Stimulated activated effector memory CD8-positive, alpha-beta T cell treated with anti-CD3 and anti-CD28 coated beads, Interleukin-12 subunit alpha, Interleukin-12 subunit beta, amount 100 ng/mL, for 72 hours (primary cell): ENCODE measurements at places on chromosomes 3 and 15.

DNA sequence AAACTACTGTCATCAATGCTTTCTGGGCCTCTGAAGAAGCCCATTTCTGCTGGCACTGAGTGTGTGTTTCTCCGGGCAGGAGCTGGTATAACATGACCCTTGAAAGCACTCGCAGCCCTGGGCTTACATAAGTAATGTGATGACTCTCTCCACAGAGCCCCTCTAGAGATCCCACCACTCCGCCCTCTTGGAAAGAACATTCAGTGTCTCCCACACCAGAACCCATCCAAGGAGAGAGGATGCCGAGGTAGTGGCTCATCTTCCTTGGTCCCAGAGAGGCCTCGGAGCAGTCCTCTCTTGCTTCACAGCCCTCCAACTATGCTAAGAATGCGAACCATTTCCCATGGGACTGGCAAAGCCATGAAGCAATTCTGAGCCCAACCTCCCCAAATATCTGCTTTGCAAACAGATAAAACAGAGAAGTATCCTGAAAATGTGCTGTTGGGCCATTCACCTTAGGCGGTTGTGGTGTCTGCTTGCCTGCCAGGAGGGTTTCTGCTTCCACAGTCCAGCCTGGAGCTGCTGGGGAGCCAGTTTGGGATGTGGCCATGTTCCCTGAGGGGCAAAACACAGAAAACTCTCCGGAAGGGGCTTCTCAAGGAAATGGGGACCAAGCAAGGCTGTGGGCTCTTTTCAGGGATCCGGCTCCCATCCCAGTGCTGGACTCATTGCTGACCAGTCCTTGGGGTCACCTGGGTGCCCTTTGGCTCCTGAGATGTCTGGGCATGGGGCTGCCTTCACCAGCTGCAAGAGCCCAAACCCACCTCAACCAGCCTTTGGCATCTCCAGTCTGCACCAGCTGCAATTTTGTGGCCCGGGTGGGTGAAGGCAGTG is 47.3 kb downstream of the AMOTL2 start:
- DNase-seq: no peak

DNA sequence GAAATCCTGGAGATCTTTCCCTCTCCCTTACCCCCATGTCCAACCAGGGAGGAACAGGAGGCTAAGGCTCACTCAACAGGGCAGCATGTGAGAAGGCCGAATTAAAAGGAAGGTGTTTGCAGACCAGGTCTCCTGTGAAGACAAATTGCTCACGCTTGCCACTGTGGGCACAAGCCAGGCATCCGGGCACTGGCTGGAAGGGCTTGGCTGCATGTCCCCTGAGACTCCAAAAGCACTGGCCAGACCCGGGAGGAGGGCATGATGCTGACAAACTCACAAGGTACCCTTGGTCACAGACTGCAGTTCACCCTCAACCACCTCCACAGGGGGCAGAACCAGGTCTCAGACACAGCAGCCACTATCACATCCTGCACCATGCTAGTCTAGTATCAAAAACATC is 113.7 kb upstream of the NSMCE3 start:
- DNase-seq: no peak

DNA sequence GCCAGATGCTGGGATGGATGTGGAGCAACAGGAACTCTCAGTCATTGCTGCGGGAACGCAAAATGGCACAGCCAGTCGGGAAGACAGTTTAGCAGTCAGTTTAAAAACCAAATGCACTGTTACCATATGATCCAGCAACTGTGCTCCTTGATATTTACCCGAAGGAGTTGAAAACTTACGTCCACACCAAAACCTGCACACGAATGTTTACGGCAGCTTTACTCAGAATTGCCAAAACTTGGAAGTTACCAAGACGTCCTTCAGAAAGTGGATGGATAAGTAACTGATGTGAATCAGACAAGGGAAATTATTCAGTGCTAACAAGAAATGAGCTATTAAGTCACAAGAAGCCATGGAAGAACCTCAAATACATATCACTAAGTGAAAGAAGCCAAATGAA is 36.1 kb upstream of the SLC41A3 start:
- no peak for DNase-seq

DNA sequence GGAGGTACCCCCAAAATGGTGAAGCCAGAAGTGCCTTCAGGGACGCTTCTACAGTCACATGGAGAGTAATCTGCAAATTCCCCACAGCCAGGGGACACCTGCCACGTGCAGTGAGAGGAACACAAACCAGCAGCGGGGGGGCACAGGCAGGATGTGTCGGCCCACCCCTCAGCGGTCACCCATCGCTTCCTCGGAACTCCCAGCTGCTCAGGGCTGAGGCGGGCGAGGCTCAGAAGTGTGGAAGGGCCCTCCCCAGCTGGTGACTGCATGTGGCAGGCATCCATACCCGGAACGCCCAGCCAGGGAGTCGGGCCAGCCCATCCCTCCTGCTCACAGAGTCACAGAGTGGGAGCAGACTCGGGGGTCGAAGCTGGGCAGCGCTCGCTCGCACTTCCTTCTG is 63.7 kb downstream of the SLC12A8 start:
- DNase-seq: no peak

DNA sequence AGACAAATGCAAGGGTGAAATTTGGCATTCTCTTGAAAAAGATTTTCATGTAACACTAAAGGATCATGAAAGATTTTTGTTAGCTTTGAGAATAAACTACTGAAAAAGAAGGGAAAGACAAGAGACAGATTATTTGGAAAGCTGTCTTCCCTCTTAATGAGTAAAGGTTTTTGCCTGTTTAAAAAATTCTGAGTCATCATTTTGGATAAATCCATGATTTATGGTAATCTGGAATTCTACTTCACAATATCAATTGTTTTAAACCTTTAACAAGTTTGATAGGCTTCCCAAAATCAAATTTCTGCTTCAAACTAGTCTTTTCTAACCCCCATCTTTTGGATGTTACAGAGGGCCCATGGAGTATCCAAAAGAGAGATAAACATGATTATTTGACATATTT is 641.5 kb upstream of the EPHA6 start:
- no peak for DNase-seq

DNA sequence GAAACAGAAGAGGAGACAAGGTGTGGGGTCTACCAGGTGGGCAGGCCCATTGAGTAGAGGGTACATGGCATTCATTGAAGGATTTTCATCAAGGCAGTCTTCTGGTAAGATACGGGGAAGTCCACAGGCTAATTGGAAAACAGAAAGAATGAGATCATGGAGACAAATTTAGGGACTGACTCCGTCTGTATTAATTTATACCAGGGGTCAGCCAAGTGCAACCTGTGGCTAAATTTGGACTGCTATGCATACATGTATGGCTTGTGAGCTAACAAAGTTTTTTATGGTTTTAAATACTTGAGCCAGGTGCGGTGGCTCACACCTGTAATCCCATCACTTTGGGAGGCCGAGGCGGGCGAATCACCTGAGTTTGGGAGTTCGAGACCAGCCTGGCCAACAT is 21.1 kb upstream of the SNRPN start:
- DNase-seq: no peak

GRCh38 chr3:186162221-186162620 is 53.3 kb upstream of the ETV5 start:
- DNase-seq: no peak

DNA sequence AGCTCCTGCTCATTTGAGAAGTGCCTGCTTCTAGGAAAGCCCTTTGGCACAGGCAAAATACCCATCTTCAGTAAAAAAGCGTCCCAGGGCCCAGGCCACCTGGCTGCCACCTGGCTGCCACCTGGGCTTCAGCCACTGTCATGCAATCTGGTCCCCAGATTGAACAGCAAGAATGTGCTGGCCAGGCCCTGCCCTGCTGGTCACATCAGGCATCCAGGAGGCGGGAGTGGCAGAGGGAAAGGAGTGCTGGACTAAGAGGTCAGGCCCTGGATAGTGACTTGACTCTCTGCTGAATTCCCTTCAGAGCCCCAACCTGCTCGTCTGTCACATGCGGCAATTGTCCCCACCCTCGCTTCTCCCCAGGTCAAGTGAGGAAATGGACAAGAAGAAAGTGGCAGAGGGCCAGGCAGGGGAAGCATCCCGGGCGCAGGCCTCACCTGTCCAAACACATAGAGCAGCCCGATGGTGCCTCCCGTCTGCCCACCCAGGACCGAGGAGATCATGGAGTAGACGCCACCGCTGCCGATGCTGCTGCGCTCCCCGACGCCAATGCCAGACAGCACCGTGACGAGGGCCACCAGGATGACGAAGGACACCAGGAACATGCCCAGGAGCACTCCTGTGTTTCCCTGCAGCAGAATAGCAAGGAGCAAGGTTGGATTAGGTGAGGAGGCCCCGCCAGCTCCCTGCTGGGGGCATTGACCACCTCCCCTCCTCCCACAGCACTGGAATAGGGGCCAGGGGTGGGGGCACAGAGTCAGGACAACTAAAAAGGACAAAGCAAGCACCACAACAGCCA is 25.5 kb downstream of the SLC12A8 start:
- DNase-seq: no peak

DNA sequence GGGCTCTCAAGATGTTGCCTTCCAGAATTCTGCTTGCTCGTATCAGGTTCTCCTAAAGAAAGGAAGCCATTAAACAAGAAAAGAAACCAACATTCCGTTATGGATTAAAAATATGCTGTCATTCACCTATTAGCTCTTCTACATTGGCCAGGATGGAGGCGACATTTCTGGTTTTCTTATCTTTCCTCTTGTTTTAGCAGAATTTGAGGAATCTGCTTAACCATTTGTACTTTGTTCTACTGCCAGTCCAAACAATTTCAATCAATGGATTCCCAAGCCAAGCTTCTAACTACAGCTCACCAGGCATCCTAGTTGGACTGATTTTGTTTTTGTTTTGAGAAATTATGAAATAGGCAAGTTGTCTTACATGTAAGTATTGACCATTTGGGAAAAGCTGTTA is 164.6 kb upstream of the TSC22D2 start:
- DNase-seq: no peak
